ENCODE measurements at places on chromosomes 11 and 22. TPM values are rescaled to one million over a fixed set of nuclear protein-coding genes. Genes with fewer than 3 reads are reported as not detected.

DNA sequence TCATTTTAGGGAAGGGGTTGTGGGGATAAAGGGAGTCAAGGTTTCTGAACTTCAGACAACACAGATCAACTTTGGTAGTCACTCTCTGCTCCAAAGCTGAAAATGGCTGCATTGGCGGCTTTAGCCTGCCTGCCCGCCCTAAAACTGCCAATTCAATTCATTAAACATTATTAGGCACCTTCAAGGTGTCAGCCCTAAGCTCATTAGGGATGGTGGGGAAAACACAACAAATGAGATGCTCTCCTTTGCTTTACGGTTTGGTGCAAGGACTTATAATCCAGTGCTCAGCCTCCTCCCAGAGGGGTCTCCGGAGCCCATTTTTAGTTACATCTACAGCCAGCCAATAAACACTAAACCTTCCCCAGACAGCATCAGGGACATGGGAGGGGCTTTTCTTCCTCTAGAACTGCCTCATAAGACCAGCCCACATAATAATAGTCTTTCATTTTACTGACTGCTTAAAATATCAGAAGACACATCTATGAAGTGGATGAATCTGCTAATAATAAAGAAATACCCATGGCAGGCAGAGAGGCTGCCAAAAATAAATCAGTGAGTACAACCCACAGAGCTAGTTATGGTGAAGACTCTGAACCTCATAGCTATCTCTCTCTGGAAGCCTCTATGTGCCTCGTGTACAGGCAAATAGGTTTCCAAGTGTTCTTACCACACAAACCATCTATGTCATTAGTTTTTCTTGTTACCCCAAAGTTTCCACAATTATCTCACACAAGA lies 102.8 kb upstream of the NCAM1 start:
- no peaks in the 10 kb centered on the region for H3K27me3 ChIP-seq
- no peak overlapping the region for H3K4me3 ChIP-seq
- no peak overlapping the region for H3K27ac ChIP-seq
- no peaks in the 10 kb centered on the region for H3K4me1 ChIP-seq
- H3K36me3 ChIP-seq: no peaks in the 10 kb centered on the region

- H3K4me3 ChIP-seq: no peak overlapping the region
- no peak overlapping the region for H3K27ac ChIP-seq
- DNase-seq: no peak
- H3K27me3 ChIP-seq: no peaks in the 10 kb centered on the region
- H3K36me3 ChIP-seq: no peaks in the 10 kb centered on the region
These were observed 311.1 kb downstream of the TENM4 start for GRCh38 chr11:79129702-79130101.

DNA sequence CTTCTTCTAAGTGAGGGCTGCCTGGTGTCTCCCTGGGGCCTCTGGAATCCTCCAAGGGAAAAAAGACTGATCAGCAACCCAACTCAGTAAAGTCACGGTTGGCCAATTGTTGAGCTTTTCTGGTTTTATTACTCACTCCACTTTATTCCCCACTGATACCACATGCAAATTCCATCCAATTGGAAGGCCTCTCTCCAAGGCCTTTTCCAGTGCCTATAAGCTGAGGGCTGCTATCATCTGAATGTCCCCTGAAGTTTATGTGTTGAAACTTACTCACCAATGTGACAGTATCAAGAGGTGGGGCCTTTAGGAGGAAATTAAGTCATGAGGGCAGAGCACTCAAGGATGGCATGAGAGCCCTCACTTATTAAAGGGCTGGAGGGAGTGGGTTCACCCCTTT lies 463.3 kb downstream of the BUD13 start:
- peaks cover 18% of the 10 kb centered on the region for H3K4me1 ChIP-seq
- no peak for DNase-seq
- no peaks in the 10 kb centered on the region for H3K36me3 ChIP-seq
- no peak overlapping the region for H3K4me3 ChIP-seq
- no peaks in the 10 kb centered on the region for H3K27me3 ChIP-seq

- H3K4me3 ChIP-seq: no peak overlapping the region
- H3K36me3 ChIP-seq: no peaks in the 10 kb centered on the region
- H3K4me1 ChIP-seq: peaks cover 25% of the 10 kb centered on the region
- no peak for DNase-seq
These were observed 10.5 kb downstream of the CD3E start for GRCh38 chr11:118314988-118315411.

- no peaks in the 10 kb centered on the region for H3K4me1 ChIP-seq
- H3K4me3 ChIP-seq: no peak overlapping the region
- no peaks in the 10 kb centered on the region for H3K36me3 ChIP-seq
- H3K27me3 ChIP-seq: peaks cover 13% of the 10 kb centered on the region
- H3K27ac ChIP-seq: no peak overlapping the region
- DNase-seq: no peak
These were observed 7.7 kb upstream of the LTO1 start for GRCh38 chr11:69682681-69683326.

DNA sequence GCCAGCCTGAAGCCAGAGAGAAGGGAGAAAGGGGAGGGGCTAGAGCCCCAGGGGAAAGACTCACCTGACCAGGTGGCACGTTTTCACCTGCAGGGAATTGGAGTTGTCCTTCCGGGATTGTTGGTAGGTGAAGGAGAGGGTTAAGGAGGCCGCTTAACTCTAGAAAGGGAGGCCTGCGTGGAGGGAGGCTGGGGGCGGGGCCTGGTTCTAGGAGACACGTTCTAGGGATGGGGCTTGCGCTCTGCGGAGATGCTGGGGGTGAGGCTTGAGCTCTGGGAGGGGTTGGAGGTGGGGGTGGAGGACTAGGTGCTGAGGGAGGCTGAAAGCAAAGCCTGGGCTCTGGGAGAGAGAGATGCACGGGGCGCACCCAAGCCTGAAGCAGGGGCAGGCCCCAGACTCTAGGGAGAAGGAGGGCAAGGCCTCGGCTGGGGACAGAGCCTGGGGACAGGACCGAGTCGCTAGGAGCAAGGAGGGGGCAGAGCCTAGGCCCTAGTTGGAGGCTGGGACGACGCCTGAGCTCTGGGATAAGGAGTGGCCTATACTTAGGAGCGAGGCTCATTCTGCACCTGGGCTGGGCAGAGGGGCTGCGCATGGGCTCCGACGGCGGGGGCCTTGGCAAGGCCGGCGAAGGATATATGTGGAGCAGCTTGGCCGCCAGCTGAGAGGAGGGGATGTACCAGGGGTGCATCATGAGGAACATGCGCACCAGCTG lies 2.4 kb downstream of the RASGRP2 start:
- peaks cover 14% of the 10 kb centered on the region for H3K4me1 ChIP-seq
- peak overlapping the region; percentile 41 for H3K4me3 ChIP-seq
- peaks cover 76% of the 10 kb centered on the region for H3K27me3 ChIP-seq
- DNase-seq: peak; percentile 30
- no peak overlapping the region for H3K27ac ChIP-seq
- no peaks in the 10 kb centered on the region for H3K36me3 ChIP-seq

DNA sequence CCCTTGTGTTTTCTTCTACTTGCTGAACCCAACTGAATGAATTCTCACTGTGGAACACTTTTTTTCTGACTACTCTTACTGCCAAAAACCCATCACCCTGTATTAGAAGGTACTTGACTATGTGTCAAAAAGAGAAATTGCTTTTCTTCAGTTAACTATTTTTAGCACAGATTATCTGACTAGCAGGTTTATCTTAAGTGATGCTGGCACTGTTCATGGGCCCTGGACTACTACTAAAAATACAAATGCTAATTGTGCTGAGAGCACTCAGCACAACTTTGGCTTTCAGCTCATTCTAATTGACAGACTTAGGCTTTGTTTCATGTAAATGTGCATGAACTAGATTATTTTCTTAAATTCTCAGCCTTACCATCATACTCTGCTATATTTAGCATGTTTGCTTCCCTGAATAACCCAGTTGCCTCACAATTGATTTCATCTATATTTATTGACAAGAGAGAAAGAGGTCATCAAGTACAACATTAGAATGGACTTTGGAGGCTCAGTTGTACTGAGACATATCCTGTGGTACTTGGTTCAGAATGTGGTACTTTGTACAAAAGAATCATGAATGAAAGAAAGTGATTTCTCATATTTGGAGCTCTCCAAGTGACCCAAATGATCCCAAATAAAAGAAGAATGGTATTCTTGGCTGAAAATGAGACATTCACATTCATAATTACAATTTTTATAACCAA lies 478.3 kb downstream of the KCNA4 start:
- no peak overlapping the region for H3K4me3 ChIP-seq
- no peaks in the 10 kb centered on the region for H3K27me3 ChIP-seq
- H3K36me3 ChIP-seq: no peaks in the 10 kb centered on the region
- no peaks in the 10 kb centered on the region for H3K4me1 ChIP-seq
- H3K27ac ChIP-seq: no peak overlapping the region
- DNase-seq: no peak

GRCh38 chr11:68430801-68431200 lies 29.8 kb upstream of the PPP6R3 start:
- H3K27me3 ChIP-seq: no peaks in the 10 kb centered on the region
- DNase-seq: no peak
- H3K4me3 ChIP-seq: no peak overlapping the region
- H3K4me1 ChIP-seq: no peaks in the 10 kb centered on the region
- no peak overlapping the region for H3K27ac ChIP-seq

DNA sequence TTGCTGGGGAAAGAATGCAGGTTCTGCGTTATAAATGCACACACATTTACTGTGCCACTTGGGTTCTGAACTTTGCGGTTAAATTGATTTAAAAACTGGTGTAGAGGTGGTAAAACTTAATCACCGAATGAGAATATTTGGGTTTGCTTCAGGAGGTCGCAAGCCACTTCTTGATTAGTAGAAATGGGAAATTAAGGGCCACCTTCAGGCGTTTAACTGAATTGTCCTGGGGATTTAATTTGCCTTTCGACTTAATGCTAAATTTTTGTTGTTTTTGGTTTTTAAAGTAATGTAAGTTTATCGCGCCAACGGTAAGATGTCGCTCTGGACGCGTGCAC lies 459 bp upstream of the NCR3LG1 start:
- H3K27me3 ChIP-seq: peaks cover 60% of the 10 kb centered on the region
- H3K27ac ChIP-seq: no peak overlapping the region
- no peak for DNase-seq
- H3K4me3 ChIP-seq: peak overlapping the region; percentile 57

- peak; percentile 11 for DNase-seq
- no peak overlapping the region for H3K27ac ChIP-seq
- H3K27me3 ChIP-seq: no peaks in the 10 kb centered on the region
- H3K4me1 ChIP-seq: no peaks in the 10 kb centered on the region
- no peaks in the 10 kb centered on the region for H3K36me3 ChIP-seq
- H3K4me3 ChIP-seq: no peak overlapping the region
These were observed 175.7 kb upstream of the CARD18 start for GRCh38 chr11:105315287-105315686.

DNA sequence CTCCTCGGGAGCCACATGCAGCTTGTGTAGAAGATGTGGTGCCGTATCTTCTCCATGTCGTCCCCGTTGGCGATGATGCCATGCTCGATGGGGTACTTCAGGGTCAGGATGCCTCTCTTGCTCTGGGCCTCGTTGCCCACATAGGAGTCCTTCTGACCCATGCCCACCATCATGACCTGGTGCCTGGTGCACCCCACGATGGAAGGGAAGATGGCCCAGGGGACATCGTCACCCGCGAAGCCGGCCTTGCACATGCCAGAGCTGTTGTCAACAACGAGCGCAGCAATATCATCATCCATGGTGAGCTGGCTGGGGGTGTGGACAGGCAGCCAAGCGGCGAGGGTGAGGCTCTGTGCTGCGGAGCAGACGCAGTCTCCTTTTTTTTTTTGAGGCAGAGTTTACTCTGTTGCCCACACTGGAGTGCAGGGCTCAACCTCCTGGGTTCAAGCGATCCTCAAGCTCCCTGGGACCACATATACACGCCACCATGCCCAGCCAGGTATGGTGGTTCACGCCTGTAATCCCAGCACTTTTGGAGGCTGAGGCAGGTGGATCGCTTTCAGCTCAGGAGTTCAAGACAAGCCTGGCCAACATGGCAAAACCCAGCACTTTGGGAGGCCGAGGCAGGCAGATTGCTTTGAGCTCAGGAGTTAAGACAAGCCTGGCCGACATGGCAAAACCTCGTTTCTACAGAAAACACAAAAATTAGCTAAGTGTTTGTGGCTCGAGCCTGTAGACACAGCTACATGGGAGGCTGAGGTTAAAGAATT lies 17.3 kb upstream of the EP300 start:
- H3K27ac ChIP-seq: no peak overlapping the region
- H3K4me1 ChIP-seq: peaks cover 9% of the 10 kb centered on the region
- H3K4me3 ChIP-seq: no peak overlapping the region
- H3K36me3 ChIP-seq: no peaks in the 10 kb centered on the region

DNA sequence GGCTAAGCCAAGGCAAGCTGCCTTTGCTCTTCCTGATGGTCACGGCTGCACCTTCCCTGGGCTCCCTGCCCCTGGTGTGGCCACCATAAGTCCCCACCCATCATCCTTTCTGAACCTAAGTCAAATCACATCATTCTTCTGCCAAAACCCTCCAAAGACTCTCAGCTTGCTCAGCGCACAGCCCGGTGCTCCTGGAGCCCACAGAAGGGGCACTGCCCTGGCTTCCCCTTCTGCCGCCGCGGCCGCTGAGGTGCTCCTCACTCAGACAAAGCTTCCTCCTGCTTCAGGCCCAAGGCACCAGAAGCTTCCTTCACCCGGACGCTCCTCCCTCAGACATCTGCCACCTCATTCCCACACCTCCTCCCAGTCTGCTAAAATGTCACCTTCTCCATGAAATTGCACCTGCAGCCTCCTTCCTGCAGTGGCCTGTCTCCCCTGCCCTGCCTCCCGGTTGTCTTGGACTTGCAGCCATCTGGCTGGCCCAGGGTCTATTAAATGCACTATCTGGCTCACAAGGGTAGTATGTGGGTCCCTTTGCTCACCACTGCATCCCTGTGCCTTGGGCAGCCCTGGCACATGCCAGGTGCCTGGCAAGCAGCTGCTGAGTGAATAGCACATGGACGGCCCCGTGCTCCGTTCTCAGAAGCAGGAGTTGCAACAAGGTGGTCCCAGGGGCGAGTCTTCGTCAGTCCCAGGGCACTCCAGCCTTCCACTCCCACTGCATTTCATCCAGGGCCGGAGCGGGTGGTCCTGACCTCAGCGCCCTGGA lies 108.2 kb downstream of the WNT7B start:
- no peak overlapping the region for H3K27ac ChIP-seq
- no peaks in the 10 kb centered on the region for H3K36me3 ChIP-seq
- no peak overlapping the region for H3K4me3 ChIP-seq
- H3K27me3 ChIP-seq: peaks cover 76% of the 10 kb centered on the region
- no peak for DNase-seq

DNA sequence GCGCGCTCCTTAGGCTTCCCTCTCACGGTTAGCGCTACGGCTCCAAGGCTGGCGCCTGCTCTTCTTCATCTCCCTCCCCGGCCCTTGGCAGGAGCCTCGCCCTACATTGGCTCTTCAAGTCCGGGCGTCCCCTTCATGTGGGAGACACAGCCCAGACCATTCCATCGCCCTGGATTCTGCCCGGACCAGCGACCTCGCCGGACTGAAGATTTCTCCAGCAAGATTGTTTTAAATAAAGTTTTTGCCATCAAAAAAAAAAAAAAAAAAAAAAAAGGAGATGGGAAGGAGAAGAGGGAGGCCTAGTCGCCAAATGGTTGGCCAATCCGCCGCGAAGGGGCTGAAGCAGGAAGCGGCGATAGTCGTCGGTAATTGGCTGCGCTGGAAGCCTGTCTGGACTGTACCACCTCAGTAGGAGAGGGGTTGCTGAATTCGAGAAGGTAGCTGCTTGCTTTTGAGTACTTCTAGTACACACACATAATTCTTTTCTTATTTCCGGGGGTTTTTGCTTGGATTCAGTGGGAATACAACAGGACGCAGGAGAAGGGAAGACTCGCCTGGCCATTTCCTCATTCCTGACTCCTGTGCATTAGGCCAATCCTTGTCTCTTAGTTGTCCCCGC lies 688 bp upstream of the ZDHHC5 start:
- H3K4me1 ChIP-seq: peaks cover 11% of the 10 kb centered on the region
- peak; percentile 99 for DNase-seq
- H3K27ac ChIP-seq: peak overlapping the region; percentile 99
- H3K27me3 ChIP-seq: no peaks in the 10 kb centered on the region
- peak overlapping the region; percentile 81 for H3K4me3 ChIP-seq
- H3K36me3 ChIP-seq: no peaks in the 10 kb centered on the region

Gene TSPAN32
- total RNA-seq: 0.19 TPM

Gene UBASH3B
- 2.0 TPM for total RNA-seq

Gene SLC22A6
- total RNA-seq: not detected

Data from neural progenitor cell (in vitro differentiated cells).